Left forelimb (tissue), 1 donor: ENCODE measurements at places on chromosomes 6 and 20.

DNA sequence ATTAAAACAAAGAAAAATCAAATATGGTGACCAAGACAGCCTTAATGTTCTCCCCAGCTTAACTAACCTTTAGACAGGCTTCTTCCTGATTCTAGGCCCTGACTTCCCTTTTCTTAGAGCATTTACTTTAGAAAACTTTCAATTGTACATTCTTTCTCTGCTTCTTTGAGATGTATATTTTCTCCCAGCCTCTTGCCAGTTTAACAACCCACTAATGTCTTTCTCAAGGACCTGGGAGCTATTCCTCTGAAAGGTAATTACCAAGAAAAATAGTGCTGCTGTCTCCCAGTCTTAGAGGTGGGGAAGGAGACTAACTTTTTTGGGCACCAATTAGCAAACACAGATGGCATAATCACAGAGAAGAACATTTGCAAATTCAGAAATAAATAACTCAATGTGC is 62.8 kb upstream of the KCNQ5 start:
- DNase-seq, result no peak

DNA sequence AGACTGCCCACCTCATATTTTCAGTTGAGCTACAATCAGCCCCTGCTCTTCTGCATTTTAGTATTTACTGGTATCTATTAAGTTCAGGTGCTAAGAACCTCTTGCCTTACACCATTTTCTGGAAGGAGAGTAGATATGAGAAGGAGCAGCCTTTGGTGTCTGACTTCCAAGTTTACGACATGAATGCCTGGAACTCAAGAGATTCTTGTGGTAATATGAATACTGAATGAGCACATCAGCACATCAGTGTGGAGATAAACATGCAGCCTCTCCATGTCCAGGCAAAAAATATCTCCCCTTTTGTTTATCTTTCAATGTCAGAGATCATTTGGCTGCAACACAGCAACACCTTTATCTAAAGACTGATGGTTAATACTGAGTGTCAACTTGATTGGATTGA is 65.8 kb upstream of the THEMIS start:
- DNase-seq, result no peak

- no peak for DNase-seq
Measured at GRCh38 chr20:43710370-43711044, 16.3 kb downstream of the GTSF1L start.

- DNase-seq, result no peak
Measured at GRCh38 chr20:53899351-53900167, 170.8 kb downstream of the BCAS1 start.

- no peak for DNase-seq
Measured at GRCh38 chr6:37399795-37400490, 33.1 kb upstream of the CMTR1 start.
